Osteocyte (in vitro differentiated cells): ENCODE measurements at places on chromosomes 4 and X.

DNA sequence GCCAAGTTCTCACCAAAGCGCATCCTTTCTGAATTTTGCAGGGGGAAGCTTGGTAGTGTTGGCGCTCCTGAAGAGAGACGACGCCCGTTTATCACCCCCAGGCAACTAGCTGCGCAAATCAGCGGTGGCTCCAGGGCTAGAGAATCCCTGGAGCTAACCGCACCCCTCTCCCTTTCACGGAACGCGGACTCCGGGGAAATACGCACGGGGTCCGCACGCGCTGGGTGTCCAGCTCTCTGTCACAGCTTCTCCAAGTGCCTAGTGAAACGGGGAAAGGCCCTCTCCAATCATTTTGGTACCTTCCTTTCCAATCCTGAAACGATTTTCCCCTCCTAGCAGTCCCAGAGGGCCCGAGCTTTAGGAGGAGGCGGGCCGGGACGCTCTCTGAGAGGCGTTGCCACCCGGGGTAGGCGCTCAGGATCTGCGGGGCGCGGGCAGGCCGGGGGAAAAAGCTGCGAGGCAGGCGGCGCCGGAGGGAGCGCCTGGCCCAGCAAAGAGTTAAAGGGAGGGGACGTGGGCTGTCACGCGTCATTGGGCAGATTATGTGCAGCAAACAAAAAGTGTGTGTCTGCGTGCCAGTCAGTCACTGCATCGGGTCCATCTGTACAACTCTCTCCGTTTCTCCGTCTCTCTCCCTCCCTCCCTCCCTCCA is at the start of gene PRDM8:
Gene PRDM8, plus strand, starts transcription at position 582 of the 652 bp plus-strand sequence. CDS start 2,578 bp downstream, outside the sequence.
- H3K4me3 ChIP-seq, result peak within 1 kb of the TSS; percentile 60
- H3K27ac ChIP-seq, result no peak within 1 kb of the TSS
- no peak for DNase-seq

GRCh38 chr4:77877771-77878565 is 15.3 kb downstream of the MRPL1 start:
- no peak overlapping the region for H3K27ac ChIP-seq
- no peak for DNase-seq
- H3K4me1 ChIP-seq, result peaks cover 4% of the 10 kb centered on the region
- H3K27me3 ChIP-seq, result no peaks in the 10 kb centered on the region
- peaks cover 12% of the 10 kb centered on the region for H3K36me3 ChIP-seq

- no peak overlapping the region for H3K27ac ChIP-seq
- H3K4me1 ChIP-seq, result peaks cover 11% of the 10 kb centered on the region
- peak; percentile 89 for DNase-seq
- H3K4me3 ChIP-seq, result no peak overlapping the region
Measured at GRCh38 chrX:24081661-24082154, 27.0 kb downstream of the EIF2S3 start.

GRCh38 chr4:56211202-56211601 is 176.1 kb downstream of the AASDH start:
- no peak overlapping the region for H3K27ac ChIP-seq
- DNase-seq, result no peak
- H3K36me3 ChIP-seq, result peaks cover 5% of the 10 kb centered on the region

- DNase-seq, result no peak
- no peak overlapping the region for H3K4me3 ChIP-seq
- H3K36me3 ChIP-seq, result no peaks in the 10 kb centered on the region
Measured at GRCh38 chr4:82084747-82085146, 289.0 kb downstream of the HNRNPD start.

DNA sequence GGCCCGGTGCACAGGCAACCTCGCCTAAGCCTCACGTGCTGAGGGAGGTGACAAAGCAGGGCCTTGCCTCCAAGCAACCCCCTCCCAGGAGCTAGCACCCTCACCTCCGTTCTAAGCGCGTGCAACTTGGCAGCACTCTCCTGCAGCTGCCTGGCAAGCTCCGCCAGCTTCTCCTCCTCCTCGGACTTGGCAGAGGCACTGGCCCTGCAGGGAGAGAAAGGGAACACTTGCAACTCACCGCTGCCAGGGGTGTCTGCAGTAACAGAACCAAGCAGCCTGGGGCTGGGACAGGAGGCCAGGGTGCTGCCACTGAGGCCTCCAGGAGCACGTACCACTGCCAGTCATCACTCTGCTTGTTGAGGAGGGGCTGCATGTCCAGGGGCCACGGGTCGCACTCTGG is 10.3 kb upstream of the TREX2 start:
- no peak overlapping the region for H3K4me3 ChIP-seq
- DNase-seq, result no peak
- H3K4me1 ChIP-seq, result peaks cover 18% of the 10 kb centered on the region
- no peaks in the 10 kb centered on the region for H3K27me3 ChIP-seq
- peaks cover 9% of the 10 kb centered on the region for H3K36me3 ChIP-seq

DNA sequence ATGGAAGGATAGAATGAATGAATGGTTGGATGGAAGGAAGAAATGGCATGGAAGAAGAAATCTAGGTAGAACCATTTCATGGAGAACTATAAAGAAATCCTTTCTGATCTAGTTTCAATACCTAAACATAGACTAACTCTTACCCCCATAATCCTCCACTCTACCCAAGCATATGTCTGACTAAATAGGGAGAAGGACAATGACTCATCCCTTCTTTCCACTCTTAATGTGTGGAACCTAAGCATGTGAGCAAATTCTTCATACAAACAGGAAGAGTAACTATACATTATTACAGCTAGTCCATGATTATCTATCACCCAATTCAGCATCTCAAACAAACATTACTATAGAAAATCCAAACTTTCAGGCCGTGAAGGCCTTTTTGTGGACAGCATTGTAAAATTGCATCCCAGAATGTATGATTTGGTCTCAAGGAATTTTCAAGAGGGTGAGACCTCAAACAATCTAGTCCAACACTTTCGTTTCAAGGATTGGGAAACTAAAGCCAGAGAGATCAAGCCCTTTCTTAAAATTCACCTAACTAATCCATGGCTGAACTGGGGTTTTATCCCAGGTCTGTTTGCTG is 11.2 kb downstream of the C1QTNF7 start:
- no peak overlapping the region for H3K4me3 ChIP-seq
- no peak overlapping the region for H3K27ac ChIP-seq

DNA sequence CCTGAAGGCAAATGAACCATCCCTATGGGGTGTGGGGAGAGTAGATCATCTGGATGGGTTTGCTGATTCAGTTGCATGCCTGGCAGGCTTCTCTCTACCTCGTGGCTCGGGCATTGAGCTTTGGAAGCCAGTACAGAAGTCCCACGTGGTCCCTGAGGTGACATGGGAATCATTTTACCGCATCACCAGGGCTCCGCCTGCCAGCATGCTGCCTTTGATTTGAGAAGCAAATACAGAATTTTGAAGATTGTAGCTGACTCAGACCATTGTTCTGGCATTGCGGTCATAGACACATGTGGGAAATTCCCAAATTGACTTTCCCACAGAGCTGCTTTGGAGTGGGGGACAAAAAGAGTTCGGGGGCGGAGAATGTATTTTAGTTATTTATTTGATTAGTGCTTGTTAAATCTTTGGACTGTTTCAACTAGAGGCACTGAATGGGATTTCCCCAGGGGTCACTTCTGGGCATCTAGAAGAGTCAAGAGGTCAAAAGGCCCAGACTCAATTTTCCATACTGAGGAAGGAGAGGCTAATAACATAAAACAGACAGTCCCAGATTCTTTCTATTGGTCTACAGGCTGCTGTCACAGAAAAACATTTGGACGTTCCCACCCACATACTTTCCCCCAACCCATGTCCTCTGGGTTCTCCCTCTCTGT is 79.3 kb downstream of the NHSL2 start:
- DNase-seq, result no peak
- no peaks in the 10 kb centered on the region for H3K36me3 ChIP-seq
- peaks cover 29% of the 10 kb centered on the region for H3K4me1 ChIP-seq
- no peaks in the 10 kb centered on the region for H3K27me3 ChIP-seq

- no peaks in the 10 kb centered on the region for H3K4me1 ChIP-seq
- H3K27me3 ChIP-seq, result peaks cover 4% of the 10 kb centered on the region
- H3K4me3 ChIP-seq, result no peak overlapping the region
- H3K27ac ChIP-seq, result no peak overlapping the region
Measured at GRCh38 chr4:63717384-63717783, 691.9 kb downstream of the TECRL start.

- no peaks in the 10 kb centered on the region for H3K4me1 ChIP-seq
- H3K4me3 ChIP-seq, result no peak overlapping the region
- no peak for DNase-seq
- H3K36me3 ChIP-seq, result no peaks in the 10 kb centered on the region
- no peak overlapping the region for H3K27ac ChIP-seq
Measured at GRCh38 chrX:64265265-64265664, 34.9 kb upstream of the ASB12 start.

DNA sequence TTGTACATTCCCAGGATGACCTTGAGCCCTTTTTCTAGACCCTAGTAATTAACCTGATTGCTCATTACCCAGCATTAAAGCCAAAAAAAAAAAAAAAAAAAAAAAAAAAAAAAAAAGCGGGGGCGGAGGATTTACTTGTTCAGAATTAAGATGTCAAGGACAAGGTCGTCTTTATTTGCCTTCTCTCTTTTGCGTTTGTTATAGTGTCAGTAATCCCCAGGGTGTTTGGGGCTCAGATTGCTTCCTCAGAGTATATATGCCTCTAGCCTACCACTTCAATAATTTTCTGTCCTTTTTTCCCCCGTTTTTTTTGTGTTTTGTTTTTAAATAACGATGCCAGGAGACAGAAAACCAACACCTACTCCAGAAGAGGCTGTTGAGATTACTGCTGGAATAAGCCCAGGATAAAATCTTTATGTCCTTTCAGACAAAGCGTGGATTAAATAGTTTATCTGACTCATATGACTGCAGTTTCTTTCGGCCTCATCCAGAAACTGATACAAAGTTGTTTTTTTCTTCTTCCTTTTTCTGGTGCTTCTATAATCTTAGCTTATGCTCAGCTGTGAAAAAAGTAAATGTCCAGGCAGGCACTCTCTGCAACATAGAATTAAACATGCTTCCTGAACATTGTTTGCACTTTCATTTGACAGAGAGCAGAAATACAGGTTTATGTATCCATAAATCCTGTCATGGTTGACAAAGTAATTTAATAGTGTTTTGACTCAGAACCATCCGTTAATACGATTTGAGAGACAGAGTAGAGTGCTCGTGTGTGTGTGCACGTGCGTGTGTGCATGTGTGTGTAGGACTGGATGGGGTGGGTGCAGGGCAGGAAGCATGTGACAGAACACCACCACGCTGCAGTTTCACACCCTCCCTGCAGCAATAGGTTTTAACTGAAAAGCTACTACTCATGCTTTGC is 138.6 kb downstream of the AFF1 start:
- peak overlapping the region; percentile 79 for H3K27ac ChIP-seq
- no peak for DNase-seq
- H3K36me3 ChIP-seq, result peaks cover 3% of the 10 kb centered on the region
- no peaks in the 10 kb centered on the region for H3K27me3 ChIP-seq
- H3K4me3 ChIP-seq, result peak overlapping the region; percentile 46

DNA sequence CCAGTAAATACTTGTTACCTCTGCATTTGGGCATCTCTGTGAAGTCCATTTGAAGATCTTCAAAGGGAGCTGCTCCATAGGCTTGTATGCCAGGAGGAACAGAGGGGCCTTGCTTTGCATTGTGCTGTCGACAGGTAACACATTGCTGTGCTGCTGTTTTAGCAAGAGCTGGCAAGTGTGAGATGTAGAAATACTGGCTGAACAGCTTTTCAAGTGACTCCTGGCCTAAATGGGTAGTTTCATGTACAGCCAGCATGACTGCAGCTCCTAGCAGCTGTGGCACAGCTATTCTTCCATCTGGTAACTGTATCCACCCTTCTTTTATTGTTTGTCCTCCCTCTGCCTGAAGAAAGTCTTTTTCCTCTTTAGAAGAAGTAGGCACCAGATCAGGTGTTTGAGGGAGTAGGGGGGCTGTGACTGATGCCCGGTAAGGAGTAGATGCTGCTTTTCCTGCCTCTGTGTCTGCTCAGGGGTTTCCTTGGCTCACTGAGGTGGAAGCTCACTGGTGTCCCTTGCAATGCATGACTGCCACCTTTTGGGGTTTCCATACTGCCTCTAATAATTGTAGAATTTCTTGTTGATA is 965.3 kb downstream of the CCSER1 start:
- H3K27me3 ChIP-seq, result no peaks in the 10 kb centered on the region
- H3K36me3 ChIP-seq, result no peaks in the 10 kb centered on the region
- H3K4me1 ChIP-seq, result no peaks in the 10 kb centered on the region
- no peak overlapping the region for H3K27ac ChIP-seq
- H3K4me3 ChIP-seq, result no peak overlapping the region
- no peak for DNase-seq

- peaks cover 4% of the 10 kb centered on the region for H3K27me3 ChIP-seq
- no peak for DNase-seq
- H3K4me3 ChIP-seq, result no peak overlapping the region
- H3K27ac ChIP-seq, result no peak overlapping the region
- H3K4me1 ChIP-seq, result no peaks in the 10 kb centered on the region
Measured at GRCh38 chrX:39499996-39500395, 597.8 kb downstream of the BCOR start.

GRCh38 chrX:150842198-150842685 is 56.2 kb downstream of the CD99L2 start:
- H3K27ac ChIP-seq, result no peak overlapping the region
- no peaks in the 10 kb centered on the region for H3K36me3 ChIP-seq
- no peak overlapping the region for H3K4me3 ChIP-seq
- no peak for DNase-seq
- H3K27me3 ChIP-seq, result no peaks in the 10 kb centered on the region

GRCh38 chrX:48794911-48795515 is 6.9 kb upstream of the HDAC6 start:
- H3K27me3 ChIP-seq, result no peaks in the 10 kb centered on the region
- no peak overlapping the region for H3K4me3 ChIP-seq
- H3K36me3 ChIP-seq, result no peaks in the 10 kb centered on the region
- H3K27ac ChIP-seq, result peak overlapping the region; percentile 44
- no peak for DNase-seq

GRCh38 chr4:5098176-5098575 is 46.9 kb downstream of the STK32B start:
- H3K4me1 ChIP-seq, result peaks cover 62% of the 10 kb centered on the region
- no peaks in the 10 kb centered on the region for H3K27me3 ChIP-seq
- H3K4me3 ChIP-seq, result no peak overlapping the region
- H3K27ac ChIP-seq, result peak overlapping the region; percentile 82
- peaks cover 4% of the 10 kb centered on the region for H3K36me3 ChIP-seq
- no peak for DNase-seq

DNA sequence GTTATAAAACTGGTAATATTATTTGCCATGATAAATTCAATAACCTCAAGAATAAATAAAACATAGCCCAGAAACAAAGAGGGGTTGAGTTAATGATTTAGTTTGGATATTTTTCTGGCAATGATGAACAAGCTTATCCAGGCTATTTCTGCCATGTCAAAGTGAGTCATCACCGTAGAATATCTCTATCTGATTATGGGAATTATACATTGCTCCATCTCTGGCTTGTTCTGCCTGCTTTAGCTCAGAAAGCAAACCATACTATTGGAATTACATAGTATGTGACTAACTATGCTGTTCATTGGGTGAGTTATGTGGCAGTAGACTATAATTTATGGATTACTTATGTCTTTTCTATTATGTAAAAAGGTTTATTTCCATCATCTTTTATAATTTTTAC is 680.1 kb upstream of the AADAT start:
- H3K4me3 ChIP-seq, result no peak overlapping the region
- H3K36me3 ChIP-seq, result no peaks in the 10 kb centered on the region
- no peak overlapping the region for H3K27ac ChIP-seq
- DNase-seq, result no peak
- no peaks in the 10 kb centered on the region for H3K27me3 ChIP-seq

- no peak overlapping the region for H3K27ac ChIP-seq
- H3K36me3 ChIP-seq, result no peaks in the 10 kb centered on the region
- no peak for DNase-seq
- H3K4me1 ChIP-seq, result peaks cover 14% of the 10 kb centered on the region
Measured at GRCh38 chr4:120025516-120025915, 41.1 kb downstream of the MAD2L1 start.
